Activated CD4-positive, alpha-beta memory T cell treated with anti-CD3 and anti-CD28 coated beads for 36 hours (primary cell): ENCODE measurements at places on chromosomes 4 and X. TPM values are rescaled to one million over a fixed set of nuclear protein-coding genes. Genes with fewer than 3 reads are reported as not detected.

KCND1 gene
- 2.4 TPM for total RNA-seq

CT47B1 gene
- total RNA-seq = not detected

ZCCHC13 gene
- total RNA-seq = not detected

VCX3A gene
- not detected for total RNA-seq

DNA sequence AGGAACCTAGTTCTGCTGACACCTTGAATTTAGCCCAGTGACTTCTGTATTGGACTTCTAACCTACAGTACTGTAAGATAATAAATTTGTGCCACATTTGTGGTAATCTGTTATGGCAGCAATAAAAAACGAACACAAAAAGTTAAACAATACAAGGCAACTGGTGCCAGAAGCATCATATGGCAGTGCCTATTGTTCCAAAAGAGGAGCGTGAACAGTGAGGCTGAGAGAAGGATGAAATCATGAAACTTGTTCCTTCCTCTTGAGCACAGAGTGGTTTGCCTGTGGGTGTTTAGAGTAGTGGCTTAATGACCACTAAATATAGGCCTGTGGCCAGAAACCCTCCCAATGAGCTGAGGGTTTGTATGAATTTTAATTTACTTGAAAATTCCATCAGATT lies 69.7 kb upstream of the PGRMC2 start:
- DNase-seq = no peak

- no peak for DNase-seq
These were observed 63.9 kb upstream of the PTPN13 start for GRCh38 chr4:86530183-86530582.

DNA sequence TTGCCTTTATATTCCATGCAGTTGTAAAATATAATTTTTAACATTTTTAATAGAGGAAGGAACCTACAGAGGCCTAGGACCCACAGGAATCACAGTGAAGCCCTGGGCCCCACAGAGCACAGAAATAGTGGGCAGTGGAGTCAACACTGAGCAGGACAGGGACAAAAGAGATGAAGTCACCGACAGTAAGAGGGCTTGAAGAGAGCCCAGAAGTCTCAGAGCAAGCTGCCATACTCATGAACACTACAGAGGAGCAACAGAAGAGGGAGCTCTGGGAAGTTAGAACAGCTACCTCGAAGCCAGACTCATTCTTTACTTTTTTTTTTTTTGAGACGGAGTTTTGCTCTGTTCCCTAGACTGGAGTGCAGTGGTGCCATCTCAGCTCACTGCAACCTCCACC lies 149.3 kb upstream of the TENM3 start:
- no peak for DNase-seq

DNA sequence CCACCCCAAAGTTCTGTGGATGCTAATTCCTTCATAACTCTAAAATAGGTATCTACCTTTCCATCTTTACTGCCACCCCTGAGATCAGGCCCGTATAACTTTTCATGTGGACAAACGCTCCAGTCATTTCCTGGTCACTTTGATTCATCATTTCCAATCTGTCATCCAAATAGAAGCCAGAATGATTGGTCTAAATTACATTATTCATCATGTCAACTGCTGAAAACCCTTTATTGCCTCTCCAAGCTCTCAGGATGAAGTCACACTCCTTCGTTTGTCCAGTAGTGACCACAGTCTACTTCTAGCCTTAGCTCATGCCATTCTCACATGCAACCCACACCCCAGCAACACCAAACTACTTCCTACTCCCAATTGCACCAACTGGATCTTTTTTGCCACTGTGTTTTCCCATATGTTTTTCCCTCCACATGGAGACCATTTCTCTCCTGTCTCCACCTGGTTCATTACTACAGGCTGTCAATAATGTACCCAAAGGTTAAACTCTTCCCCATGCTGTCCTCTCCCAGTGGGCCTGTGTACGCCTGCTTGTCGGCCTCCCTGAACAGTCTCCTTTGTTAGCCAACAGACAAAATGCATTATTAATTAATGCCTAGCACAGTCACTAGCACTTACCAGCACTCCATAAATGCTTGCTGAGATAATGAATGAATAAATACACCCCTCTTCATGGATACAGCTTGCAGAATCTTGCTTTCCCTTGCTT lies 382.6 kb upstream of the NOCT start:
- DNase-seq = no peak

GRCh38 chr4:10273030-10273429 lies 156.4 kb upstream of the WDR1 start:
- no peak for DNase-seq

DNA sequence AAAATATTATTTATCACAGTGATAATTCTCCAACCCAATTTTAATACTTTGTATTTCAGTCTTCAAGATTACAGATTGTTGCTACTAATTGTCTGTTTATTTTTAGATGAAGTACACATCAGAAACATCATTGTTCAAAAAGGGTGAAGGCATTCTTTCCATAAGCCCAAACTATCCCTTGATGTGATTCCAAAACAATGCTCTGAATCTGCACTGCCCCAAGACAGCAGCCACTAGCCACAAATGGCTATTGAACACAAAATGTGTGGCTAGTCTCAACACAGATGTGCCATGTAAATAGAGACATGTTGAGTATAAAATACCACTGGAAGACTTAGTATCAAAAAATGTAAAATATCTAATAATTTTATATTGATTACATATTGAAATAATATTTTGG lies 150.7 kb upstream of the MAB21L2 start:
- DNase-seq = no peak

- DNase-seq = no peak
These were observed 6.3 kb downstream of the FNIP2 start for GRCh38 chr4:158775091-158775651.

- no peak for DNase-seq
These were observed 71.0 kb upstream of the AFAP1 start for GRCh38 chr4:8010618-8011017.

DNA sequence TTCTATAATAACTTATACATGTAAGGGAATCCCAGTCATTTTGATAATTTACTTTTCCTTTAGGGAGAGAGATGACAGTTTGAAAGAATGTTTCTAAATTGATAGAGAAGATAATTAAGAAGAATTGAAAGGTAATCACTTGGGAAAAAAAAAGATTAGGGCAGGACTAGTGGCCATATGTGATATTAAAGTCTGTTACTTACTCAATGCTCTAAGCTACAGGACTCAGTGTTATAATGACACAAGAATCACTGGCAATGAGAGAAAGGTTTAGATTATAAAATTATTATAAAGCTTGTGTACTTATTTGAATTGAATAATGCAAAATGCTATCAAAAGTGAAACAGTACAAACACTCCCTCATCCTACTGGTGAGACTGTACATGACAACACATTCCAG lies 265.3 kb downstream of the BANK1 start:
- no peak for DNase-seq

DNA sequence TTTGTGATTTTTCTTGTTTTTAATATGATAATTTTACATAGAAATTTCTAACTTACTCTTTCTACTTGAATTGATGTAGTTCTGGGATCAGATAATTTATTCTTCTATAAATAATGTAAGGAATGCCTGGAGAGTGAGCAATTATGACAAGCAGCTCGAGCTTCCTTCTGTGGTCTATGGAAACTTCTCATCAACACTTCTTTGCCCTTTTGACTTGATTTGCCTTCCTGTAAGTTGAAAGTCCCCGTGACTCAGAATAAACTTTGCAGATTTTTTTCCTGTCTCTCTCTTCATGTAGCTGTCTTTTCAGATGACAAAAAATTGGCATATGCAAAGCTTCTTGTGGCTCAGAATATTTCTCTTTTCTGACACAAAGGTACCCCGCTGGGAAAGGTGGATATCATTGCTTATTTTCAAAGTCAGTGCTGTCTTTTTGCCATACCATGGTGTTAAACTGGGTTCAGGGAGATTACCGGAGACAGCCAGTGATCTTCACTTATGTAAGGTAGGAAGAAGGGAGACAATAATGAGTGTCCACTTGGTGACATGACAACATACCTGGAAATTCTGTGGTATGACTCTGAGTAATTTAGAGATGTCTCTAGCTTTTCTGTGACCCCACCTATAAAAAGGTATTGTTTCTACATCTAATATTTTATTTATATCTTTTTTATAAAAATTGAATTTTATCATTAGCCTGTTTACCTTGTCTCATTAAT lies 278.6 kb upstream of the GNPDA2 start:
- no peak for DNase-seq

DNA sequence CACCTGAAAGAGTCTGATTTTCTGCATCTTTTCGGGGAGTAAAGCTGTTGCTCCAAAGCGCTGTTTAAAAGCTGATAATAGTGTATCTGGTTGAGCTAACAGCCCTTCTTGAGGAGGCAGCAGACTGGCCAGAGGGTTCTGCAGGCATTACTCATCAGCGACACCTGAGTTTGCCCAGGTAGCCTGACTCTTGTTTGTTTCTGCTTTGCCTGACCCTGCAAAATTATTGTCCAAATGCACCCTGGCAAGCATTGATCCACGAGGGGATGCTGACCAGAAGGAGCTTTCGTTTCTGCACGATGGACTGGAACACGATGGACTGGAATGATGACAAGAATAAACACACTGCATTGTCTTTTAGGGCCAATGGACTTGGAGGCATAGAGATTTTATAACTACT lies 6.2 kb downstream of the CD99 start:
- DNase-seq = no peak

DNA sequence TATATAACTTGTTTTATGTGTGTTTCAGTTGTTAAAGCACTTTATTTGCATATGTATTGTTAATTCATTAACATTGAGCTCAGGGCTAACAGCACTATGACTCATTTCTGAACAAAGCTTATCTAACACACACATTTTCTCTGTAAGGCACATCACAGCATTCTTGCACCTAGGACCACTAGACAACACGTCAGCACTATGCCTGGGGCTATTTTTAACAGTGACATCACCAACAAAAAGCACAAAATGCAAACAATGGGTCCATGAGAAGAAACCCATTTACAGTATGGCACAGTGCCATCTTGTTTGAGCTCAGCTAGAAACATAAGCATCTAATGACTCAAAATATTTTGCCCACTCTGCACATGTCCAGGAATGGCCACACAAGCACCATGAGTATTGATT lies 124.4 kb downstream of the RELL1 start:
- no peak for DNase-seq

DNA sequence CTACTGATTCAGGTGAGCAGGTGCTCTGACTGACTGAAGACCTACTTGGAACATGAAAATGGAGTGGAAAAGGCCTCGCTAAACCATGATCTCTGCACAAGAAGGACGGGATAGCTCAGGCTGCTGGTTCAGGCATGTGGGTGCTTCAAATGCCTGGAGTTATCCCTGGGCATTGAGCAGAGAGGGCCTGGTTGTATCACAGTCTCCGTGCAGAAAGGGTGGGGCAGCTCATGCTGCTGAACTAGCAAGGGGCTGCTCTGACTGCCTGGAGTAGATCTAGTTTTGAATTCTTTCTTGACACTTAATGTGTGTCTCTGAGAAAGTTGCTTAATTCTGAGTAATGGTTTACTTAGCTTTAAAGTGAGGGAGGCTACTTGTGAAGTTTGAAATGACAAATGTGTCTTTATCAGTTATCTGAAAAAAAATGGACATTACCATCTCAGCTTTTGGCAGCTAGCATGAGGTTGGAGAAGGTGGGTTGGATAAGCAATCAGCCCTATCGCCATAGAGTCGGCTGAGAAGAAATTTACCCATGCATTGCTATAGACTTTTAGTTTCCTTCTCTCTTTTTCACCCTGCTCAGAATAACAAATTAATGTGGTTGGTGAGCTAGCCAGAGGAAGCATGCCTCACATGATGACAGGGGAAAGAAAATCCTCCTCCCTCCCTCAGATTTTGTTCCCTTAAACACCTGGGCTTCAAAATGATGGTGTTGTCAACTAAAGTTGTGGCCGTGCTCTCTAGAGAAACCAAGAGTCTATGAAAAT lies 832.4 kb downstream of the STIM2 start:
- DNase-seq = no peak

GRCh38 chrX:131394384-131394783 lies 105.3 kb upstream of the IGSF1 start:
- no peak for DNase-seq

GRCh38 chr4:85571008-85571407 lies 96.1 kb downstream of the ARHGAP24 start:
- no peak for DNase-seq

GRCh38 chrX:2314831-2315365 lies 185.9 kb downstream of the DHRSX start:
- no peak for DNase-seq

DNA sequence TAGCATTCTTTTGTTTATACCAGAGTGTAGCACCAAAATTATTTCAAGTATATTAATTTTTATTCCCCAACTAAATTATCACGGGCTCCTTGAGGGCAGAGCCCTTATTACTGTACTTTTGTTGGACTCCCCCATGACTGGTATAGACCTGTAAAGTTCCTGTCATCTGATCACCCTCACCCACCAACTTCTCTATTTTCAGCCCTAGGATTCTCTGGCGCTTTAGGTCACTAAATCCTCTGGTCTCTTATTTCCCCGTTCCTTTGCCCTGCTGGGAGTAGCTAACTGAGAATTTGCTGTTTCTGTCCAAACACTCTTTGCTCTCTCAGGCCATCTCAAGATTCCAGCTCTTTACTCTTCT lies 3.2 kb upstream of the XKRX start:
- DNase-seq = no peak

- no peak for DNase-seq
These were observed 23.3 kb downstream of the NKX3-2 start for GRCh38 chr4:13521047-13521446.
